Stimulated activated CD4-positive, alpha-beta T cell treated with anti-CD3 and anti-CD28 coated beads, TNF-alpha, amount 100 ng/mL, for 1 hour (primary cell): ENCODE measurements at places on chromosomes 3 and 15.

DNA sequence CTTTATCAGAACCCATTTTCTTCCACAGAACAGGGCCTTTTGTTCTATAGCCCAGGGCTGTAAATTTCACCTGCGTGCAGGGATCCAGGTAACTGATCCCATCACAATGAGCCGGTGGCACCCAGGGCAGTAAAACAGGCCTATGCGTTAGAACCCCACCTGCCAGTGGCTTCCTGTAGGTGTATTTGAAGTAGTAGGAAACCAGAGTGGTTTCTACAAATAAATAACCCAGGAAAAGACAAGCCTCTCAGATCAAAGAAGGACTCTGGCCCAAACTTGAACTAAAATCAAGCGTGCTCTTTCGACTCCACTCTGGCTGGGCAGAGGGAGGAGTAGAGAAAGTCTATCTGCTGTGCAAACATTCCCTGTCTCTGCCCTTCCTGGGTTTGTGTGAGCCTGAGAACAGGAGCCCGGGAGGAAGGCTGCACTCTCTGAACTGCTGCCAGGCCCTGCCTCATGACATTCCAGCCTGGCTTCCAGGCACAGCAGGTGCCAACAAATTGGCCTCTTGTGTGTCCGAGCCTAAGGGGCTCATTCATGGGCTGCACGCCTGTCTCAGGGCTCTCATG, 77.7 kb downstream of the CEMIP start:
- no peak for DNase-seq

DNA sequence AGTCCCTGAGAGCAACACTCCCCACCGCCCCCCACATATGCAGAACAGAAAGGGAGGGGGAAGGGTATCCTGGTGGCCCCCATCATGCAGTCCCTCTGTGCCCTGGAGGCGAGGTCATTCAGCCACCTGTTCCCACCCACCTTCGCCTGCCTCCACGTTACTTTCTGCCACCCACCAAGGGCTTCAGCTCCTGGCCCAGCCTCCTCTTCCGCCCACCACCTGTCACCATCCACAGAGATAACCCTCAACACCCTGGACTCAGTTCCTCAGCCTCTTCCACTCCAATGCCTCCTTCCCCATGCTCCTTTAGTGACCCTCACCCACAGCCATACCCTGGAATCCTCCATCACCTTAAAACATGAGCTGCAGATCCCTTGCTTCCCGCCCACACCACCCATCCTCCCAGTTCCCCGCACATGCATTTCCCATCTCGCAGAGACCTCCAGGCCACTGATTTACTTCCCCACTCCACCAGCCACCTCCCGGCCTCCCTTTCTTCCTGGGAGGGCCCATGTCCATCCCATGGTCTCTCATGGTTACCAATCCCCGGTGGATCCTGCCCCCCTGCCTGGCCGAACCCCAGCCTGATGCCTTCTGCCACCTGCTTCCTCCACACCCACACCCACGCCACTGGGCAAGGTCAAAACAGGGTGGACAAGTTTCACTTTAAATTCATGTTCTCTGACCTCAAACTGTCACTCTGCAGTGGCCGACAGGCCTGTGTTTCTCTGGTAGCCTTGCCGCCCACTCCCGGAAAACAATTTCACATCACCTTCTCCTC, 18.2 kb downstream of the HOMER2 start:
- no peak for DNase-seq

GRCh38 chr15:35252351-35252865, 167.3 kb upstream of the NANOGP8 start:
- DNase-seq: no peak

DNA sequence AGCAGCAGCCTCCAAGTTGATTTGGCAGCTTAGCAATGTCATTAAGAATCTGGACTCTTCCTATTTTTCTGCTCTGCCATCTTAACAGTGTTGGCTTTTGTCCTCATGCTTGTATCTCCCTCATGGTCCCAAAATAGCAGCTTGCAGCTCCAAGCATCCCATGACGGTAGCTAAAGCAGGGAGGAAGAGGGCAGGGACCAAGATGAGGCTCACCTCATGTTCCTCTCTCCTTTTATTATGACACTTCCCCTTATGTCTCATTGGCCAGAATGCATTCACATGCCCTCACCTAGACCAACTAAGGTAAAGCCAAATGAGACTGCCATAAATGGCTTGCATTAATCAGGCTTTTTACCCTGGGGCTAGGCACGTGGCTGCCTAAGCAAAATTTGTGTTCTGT, 382.4 kb downstream of the SHQ1 start:
- no peak for DNase-seq

GRCh38 chr3:73710340-73710739, 85.6 kb upstream of the PDZRN3 start:
- DNase-seq: no peak

DNA sequence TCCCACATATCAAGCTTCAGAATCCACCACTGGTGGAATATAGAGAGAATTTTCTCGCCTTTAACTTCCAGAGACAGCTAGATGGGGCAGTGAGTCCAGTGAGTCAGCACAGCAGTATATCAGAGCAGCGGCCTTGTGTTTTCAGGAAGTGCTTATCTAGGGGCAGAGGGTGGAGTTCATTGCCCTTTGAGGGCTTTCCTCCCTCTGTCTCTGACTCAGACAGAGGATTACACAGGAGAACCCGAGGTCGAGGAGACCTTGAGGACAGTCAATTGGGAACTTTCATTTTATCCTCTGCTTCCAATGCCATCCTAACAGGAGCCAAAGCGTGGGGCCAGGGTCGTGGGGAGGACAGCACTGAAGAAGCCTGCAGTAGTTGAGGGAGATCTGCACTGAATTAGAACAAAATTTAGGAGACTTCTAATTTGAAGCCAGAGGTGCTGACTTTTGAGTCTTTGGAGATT, 109.6 kb upstream of the UMPS start:
- no peak for DNase-seq

DNA sequence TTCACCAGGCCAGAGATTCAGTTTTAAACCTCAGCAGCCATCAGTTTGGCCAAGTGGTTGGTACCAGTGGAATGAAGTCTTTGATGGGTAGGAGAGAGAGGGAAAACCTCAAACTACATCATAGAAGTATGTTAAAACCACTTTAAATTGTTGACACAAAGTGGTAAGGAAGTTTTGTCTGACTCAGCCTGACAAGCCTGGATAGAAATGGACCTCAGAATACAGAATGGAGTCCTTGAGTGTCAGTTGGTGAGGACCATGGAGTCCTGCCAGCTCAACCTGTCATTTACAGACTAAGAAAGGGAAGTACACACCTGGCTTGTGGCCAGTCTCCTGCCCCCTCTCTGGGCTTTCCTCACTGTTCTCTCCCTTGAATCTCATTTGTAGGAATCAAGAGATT, 12.1 kb downstream of the EAF1 start:
- no peak for DNase-seq
